Stomach (tissue), 19 donors: ENCODE measurements at places on chromosomes 4 and X.
A peak's percentile ranks its signal among the peaks of the same experiment; 100 is the strongest.

GRCh38 chr4:150464523-150464922 lies 117.4 kb upstream of the MAB21L2 start:
- no peak for DNase-seq

GRCh38 chr4:70927502-70928137 lies 25.5 kb downstream of the MOB1B start:
- no peak for DNase-seq

DNA sequence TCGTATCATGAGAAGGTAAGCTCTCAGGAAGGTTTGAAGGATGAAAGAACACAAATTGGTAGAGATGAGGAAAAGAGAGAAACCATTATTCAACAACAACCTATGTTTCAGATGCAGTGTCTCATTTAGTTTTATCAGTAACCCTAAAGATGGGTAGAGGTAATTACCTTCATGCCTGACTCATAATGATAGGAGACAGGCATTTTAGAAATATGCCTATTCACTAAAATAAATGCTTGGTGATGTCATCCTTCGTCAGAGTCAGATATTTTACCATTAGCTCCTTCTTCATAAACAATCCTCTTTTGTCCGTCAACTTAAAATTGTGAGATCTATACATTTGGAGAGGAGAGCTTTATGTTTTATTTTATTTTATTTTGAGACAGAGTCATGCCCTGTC lies 21.5 kb upstream of the RNF150 start:
- DNase-seq: no peak

GRCh38 chr4:86307432-86307831 lies 52.4 kb downstream of the MAPK10 start:
- no peak for DNase-seq

DNA sequence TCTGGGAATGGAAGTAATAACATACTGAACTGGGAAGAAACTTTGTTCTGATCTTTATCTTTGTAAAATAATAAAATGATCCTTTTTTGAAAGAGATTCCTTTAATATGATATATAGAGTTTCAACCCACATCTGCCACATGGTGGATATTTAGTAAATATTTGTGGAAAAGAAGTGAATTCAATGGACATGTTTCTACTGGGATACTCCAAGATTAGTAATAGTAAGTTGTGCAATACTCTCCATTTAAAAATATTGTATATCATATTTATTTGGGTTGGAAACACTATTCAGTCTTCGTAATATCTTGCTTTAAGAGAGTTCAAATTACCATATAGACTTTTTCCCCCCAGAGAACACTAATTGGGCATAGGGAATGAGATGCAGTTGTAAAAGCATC lies 17.8 kb upstream of the ARSJ start:
- DNase-seq: no peak

GRCh38 chrX:32408389-32408788 lies 803.0 kb downstream of the DMD start:
- peak; percentile 41 for DNase-seq

- no peak for DNase-seq
These were observed 46.2 kb downstream of the GPC4 start for GRCh38 chrX:133369065-133369464.

DNA sequence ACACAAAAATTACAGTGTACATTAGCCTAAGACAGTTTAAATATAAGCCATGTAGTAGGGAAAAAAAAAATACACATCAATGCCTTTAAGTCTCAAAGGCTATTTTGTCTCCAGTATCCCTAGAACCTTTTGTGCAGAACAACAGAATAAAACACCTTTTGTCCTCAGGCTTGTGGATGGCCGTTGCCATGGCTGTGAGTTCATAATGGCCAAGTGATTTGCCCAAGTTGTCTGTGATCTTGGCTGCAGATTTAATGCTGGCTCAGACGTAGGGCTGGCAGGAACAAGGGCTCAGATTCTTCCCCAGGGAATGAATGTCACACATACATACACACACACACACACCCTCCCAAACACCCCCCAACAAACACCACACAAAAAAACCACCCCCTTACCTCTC lies 25.3 kb downstream of the GPM6B start:
- DNase-seq: peak; percentile 45

DNA sequence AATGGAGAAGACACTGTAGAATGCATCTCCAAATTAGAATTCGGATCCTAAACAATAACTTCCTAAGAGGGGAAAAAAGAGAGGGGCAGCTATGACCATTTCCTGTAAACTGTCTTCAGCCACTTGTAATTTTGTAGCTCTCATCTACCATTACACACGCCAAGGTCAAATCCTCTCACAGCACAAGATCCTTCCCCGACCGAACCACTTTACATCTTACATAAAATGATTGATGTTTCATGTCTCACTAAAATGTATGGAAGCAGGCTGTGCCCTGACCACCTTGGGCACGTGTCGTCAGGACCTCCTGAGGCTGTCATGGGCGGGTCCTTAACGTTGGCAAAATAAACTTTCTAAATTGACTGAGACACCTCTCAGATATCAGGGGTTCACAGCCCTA lies 24.1 kb upstream of the PBDC1 start:
- DNase-seq: peak; percentile 66

- DNase-seq: no peak
These were observed 127.5 kb downstream of the PJA1 start for GRCh38 chrX:69037786-69038185.

DNA sequence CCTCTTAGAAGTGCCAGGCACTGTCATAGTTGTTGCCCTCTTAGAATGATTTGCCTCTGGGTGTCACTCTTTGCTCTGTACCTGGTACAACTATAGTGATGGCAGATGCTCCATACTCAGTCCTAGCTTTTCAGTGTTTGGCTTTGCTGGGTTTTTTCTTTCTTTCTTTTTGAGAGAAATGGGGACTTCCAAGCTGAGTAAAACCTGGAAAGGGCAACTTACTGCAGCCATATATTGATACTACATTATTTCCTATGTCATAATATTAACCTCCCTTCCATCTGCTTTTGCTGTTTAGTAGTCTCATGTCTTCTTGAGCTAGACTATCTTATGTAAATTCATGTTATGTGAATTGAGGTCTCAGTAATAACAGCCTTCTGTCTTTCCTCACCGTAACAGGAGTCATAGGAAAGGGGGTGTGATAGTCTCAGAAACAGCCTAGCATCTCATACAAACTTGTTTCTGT lies 49.0 kb downstream of the NIPAL1 start:
- no peak for DNase-seq

GRCh38 chr4:88195328-88196012 lies 37.0 kb upstream of the ABCG2 start:
- no peak for DNase-seq

DNA sequence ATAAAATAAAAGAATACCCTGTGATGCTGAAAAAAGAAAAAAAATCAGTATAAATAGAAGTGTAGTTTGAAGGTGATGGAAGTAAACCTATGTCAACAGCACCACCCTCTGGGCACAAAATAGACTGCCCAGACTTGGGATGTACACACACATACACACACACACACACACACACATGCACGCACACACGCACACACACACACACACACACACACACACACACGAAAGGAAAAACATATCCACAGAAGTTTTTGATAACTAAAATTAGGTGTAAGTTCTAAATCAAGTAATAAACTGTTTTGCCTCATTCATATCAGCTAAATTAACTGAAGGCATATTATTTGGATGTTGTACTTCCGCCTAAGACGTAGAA lies 40.5 kb downstream of the ANXA5 start:
- peak; percentile 26 for DNase-seq

DNA sequence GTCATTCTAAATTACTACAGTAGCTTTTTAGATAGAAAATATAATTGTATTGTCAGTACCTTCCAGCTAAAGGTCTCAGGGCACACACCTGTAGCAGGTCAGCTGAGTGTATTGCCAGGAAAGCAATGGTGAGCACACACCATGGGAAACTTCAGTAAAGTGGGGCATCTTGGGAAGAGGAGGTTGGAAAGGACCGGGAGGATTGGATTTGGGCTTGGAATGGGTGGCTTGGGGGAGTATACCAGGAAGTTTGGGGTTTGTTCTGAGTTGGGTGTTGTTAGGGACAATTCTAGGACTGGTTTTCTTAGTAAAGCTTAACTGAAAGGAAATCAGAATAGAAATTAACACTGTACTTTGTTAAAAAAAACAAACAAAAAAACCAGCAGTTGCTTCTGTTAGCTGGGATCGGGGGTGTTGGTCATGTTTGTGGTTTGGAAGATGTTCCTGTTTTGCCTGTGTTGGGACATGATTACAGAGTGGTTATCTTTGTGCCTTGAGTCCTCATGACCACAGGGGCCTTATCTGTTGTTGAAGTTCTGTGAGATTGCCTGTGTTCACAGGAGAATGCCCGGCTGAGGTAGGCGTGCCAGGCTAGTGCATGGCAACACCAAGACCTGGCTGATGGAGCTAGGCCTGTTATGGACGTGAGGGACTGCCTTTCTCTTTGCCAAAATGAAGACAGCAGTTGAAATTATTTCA lies 35.1 kb downstream of the PRIMPOL start:
- peak; percentile 30 for DNase-seq

DNA sequence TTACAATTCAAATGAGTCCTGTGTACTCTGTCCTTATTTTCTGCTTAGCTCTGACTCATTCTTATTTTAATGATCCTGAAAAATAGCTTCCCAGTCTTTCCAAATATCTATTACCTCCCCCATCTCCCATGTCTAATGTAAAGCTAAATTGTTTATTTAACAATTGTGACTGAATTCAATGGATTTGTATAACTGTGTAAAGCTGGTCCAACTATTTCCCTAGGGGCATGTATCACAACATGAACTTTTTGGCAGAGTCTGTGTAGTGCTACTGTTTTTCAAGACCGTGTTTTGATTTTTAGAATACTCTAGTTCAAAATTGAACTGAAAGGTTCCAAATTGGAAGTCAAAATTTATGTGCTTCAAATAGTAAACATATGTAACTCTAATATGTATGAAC lies 67.8 kb downstream of the SPCS3 start:
- DNase-seq: no peak

- DNase-seq: no peak
These were observed 42.9 kb downstream of the MOSPD2 start for GRCh38 chrX:14916017-14916674.

DNA sequence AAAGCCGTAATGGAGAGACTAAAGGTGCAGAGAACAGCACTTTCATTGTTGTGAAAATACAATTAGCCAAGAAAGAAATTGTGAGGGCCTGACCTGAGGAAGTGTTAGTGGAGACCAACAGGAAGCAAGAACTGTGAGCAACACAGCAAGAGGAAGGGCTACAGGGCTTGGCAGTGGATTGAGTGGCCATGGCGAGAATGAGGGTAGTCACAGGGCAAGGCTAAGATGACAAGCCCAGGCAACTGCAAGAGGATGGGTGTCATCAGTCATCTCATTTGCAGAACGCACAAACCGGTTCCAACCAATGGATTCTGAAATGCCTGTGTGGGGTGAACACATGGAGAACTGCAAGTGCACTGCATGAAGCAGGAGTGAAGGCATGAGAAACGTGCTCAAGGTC lies 3.6 kb downstream of the SLC10A6 start:
- DNase-seq: no peak

DNA sequence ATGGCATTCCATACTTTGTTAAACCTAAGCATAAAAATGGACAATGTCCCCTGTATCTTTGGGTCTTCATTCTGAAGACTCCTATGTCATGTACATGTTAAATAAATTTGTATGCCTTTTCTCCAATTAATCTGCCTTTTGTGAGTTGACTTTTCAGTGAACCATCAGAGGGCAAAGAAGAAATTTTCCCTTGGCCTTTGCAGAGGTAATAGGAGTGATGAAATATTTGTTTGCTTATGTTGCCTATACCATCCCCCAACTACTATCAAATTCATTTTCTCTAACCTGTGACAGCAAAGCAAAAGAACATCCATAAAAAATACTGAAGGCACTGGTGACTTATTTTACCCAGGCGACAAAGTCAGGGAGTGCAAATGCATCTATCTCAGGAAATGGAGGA lies 18.2 kb downstream of the NAAA start:
- DNase-seq: no peak

- no peak for DNase-seq
These were observed 15.3 kb downstream of the HOPX start for GRCh38 chr4:56665781-56666180.

GRCh38 chrX:15855568-15856221 lies 1.1 kb upstream of the AP1S2 start:
- peak; percentile 12 for DNase-seq

DNA sequence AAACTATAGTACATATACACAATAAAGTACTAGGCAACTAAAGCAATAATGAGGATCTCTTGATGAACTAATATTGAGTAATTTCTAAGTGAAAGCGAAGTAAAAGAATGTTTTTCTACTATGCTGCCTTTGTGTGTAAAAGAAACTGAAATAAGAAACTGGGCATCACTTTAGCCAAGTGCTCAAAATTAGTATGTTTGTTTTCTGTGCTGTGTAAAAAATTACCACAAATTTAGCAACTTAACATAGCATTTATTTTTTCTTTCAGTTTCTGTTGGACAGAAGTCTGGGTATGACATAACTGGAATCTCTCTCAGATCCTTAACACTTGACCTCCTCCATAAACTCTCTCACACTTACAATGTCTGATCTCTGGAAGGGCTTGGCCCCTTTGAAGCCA lies 687.1 kb upstream of the MAGEB2 start:
- no peak for DNase-seq

DNA sequence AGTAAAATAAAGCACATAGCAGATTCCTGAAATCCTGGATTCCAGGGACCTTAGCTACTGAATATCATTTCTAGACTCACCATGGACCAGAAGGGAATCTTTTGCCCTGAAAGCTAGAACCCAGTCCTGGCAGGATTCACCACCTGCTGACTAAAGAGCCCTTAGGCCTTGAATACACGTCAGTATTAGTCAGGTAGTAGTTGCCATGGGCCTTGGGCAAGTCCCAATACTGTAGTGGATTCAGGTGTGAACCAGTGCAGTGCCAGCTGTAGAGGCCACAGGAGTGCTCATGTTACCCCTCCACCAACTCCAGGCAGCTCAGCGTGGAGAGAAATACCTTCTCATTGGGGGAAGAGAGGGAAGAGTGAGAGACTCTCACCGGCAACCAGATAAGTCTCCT lies 64.1 kb upstream of the UBQLN2 start:
- no peak for DNase-seq

DNA sequence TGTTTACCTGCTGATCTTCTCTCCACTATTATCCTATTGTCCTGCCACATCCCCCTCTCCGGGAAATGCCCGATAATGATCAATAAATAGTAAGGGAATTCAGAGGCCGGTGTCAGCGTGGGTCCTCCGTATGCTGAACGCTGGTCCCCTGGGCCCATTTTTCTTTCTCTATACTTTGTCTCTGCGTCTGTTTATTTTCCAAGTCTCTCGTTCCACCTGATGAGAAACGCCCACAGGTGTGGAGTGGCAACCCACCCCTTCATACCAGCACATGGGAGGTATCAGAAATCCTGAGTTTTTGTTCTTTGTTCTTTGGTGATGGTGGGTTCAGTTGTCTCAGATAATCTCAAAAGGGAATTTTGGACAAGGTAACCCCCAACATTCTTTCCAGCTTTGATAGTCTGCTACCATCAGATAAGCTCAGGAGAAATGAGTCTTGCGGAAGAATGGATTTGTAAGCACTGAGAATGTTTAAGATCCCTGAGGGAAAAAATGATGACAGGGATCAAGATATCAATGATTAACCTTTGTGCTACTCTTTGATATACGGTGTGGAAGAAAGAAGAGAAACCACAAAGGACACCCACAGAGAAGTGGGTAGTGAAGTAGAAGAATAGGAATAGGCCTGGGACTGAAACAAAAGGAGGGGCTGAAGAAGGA lies 117.9 kb downstream of the CEP44 start:
- no peak for DNase-seq

- DNase-seq: no peak
These were observed 552 bp downstream of the IKBKG start for GRCh38 chrX:154548028-154548316.

- no peak for DNase-seq
These were observed 10.6 kb downstream of the HMX1 start for GRCh38 chr4:8860892-8861575.
